ENCODE measurements at places on chromosomes 12 and 14. TPM values are rescaled to one million over a fixed set of nuclear protein-coding genes. Genes with fewer than 3 reads are reported as not detected.

- peak; percentile 60 for DNase-seq
These were observed 694 bp downstream of the AKAP5 start for GRCh38 chr14:64465831-64466554.

DNA sequence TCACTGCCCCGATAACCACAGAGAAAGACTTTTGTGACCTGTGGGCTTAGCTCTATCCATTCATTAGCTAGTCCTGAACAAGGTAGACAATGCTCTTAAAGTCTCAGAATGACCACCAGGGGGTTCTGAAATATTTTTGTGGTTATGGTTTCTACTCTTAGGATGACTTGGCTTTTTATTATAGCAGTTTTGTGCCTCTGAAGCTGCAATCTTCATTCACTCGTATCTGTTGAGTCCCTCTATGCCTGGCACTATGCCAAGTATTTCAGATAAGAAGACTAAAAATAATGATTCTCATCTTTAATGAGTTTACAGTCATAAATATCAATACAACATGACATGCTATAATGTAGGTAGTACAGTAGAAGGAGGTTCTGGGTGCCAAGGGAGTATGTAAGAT lies 130.8 kb upstream of the TRHDE start:
- DNase-seq = no peak

GRCh38 chr12:19916974-19917373 lies 451.4 kb upstream of the PDE3A start:
- no peak for DNase-seq

DNA sequence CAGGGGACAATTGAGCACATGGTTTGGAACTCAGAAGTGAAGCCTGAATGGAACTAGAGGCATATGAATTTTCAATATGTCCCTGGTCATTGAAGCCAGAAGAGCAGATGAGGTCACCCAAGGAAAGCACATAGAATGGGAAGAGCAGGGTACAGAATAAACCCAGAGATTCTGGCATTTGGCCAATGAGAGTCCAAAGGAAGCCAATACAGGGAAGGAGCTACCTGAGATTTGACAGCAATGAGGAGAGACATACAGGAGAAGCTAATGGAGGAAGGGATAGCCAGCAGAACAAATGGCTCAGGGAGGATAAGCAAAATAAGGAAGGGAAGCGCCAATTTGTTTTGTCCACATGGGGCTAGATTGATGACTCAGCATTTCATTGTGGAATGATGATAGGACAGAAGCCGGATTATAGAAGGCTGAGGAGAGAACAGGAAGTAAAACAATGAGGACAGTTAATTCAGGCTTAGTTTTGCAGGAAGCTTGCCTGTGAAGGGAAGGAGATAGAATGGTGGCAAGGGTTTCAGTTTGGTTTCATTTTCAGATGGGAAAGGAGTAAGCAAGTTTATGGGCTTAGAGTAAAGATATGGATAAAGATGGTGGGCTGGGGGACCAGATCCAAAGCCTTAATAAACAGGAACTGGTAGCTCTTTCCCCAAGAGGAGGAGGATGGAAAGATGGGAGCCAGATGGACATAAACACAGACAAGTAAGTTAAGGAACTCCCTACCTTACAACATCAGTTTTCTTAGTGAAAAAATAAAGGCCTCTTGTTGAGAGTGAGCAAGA lies 3.2 kb upstream of the SPTSSA start:
- no peak for DNase-seq

STXBP6 gene
- total RNA-seq = 35.7 TPM

PSMB11 gene
- not detected for total RNA-seq

KRT72 gene
- not detected for total RNA-seq
